NCI-H2081 treated with DMSO at 0.1 percent for 48 hours (cell line): ENCODE measurements at places on chromosomes 5 and 9.

DNA sequence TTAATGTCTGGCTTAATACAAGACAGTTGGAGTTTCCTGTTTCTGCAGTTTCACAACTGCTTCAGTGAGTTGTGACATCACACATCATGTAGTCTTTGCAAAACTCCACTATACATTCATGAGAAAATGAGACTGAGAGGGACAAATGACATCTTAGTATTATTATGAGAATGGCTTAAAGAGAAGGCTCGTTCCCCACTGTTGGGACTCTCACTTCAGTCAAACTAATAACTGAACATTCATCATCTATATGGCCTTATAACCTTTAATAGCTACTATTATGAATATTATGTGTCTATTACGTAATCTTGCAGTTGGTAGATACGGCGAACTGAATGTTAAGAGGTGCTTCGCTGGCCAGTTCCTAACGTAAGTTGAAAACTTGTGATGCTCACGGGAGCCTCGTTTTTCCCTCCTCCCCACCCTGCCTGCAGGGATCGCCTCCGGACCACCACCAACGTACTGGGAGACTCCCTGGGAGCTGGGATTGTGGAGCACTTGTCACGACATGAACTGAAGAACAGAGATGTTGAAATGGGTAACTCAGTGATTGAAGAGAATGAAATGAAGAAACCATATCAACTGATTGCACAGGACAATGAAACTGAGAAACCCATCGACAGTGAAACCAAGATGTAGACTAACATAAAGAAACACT lies 79.4 kb downstream of the SLC1A3 start:
- no peak for DNase-seq

GRCh38 chr9:83247732-83248131 lies 184.8 kb upstream of the RASEF start:
- no peak for DNase-seq

- DNase-seq: no peak
Observed at GRCh38 chr9:75830303-75830702, 60.2 kb upstream of the PCSK5 start.

DNA sequence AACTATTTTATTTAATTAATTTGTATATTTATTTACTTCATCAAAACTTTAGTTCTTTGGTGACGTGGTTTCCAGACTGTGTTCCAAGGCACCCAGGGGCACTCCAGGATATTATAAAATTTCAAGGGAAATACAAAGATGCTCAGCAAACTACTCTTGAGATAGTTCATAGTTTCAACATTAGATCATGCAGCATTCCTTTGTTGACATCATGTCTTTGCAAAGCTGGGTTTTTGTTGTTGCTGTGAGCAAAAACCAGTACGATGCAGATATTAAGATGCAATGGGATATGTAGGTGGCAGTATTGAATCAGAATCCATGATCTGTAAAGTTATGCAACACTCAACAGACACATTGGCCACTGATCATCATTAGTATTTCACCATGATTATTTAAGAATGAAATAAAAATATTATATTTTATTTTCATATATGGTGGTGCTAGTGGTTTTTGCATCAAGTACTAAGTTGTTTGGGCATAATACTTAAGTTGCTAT lies 219.7 kb downstream of the ADCY2 start:
- no peak for DNase-seq

DNA sequence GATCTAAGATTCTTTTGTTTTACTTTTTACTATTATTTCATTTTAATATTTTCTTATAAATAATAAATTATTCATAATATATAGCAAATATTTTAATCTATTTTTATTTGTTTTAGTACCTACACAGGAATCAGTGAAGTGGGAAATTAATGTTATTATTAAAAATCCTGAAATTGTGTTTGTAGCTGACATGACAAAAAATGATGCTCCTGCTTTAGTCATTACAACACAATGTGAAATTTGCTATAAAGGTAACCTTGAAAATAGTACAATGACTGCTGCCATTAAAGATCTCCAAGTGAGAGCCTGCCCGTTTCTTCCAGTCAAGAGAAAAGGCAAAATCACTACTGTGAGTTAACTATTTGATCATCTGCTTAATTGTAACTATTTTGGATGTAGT lies 138.7 kb downstream of the VPS13A start:
- DNase-seq: no peak

DNA sequence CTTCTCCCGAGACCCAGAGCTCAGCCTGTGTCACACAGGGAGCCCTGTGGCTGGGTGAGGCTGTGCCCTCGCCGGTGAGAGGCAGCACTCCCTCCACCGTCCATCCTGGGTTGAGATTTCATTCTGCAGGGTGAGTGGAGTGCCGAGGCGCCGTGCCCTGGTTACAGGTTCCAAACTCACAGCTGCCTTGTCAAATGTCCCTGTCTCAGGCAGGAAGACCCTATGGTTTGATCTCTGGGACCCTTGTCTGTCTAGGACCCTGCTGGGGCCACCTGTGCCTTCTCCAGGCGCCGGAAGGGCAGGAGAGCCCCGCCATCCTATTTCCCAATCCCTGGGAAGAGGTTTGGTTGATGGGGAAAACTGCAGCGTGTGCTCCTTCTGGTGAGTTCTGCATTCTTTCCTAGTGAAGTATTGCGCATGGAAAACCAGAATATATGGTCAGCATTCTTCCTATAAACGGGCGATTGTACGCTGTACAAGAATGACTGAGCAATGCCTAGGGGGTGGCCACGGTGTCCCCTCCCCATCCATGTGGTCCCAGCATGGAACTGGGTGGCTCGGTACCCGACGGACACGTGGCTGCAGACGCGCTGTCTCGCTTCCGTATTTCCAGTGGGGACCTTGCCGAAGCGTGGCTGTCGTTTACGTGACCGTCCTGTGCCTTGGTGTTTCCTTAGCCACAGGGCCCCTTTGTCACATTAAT lies 95.9 kb upstream of the COL5A1 start:
- DNase-seq: no peak

DNA sequence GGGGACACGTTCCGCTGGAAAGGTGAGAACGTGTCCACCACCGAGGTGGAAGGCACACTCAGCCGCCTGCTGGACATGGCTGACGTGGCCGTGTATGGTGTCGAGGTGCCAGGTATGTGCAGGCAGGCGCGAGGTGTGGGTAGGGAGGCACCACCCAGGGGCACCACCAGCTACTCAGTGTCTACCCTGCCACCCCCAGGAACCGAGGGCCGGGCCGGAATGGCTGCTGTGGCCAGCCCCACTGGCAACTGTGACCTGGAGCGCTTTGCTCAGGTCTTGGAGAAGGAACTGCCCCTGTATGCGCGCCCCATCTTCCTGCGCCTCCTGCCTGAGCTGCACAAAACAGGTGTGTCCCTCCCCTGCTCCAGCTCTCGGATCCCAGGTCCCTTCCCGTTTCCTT lies 15.1 kb downstream of the SLC27A4 start:
- DNase-seq: no peak

DNA sequence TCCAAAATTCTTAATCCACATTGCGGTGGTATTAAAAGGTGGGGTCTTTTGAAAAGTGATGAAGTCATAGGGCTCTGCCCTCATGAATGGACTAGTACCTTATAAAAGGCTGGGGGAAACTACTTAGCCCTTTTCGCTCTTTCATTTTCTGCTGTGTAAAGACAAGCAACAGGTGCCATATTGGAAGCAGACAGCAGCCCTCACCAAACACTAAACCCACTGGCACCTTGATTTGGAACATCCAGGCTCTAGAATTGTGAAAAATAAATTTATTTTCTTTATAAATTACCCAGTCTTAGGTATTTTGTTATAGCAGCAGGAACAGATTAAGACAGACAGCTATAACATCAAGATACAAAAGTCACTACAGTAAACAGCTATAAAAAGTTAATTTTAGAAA lies 12.8 kb downstream of the PJA2 start:
- no peak for DNase-seq

GRCh38 chr5:2780421-2781171 lies 29.1 kb upstream of the IRX2 start:
- no peak for DNase-seq

DNA sequence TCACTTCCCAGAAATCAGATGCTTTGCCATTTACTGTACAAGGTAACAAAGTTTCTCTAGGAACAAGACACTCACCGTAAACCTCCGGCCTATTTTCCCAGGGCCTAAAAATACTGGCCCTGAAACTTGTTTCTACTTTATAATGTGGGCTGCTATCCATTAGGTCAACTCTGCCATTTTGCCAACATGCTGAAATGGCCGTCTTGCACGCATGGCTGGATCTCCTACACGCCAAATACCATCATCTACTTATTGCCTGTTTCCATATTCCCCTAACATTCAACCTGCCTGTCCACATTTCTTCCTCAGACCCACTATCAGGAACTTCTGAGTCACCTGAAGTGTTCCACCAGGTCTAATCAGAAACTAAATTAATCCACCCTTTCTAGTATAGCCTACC lies 4.7 kb downstream of the TBCA start:
- no peak for DNase-seq
